ENCODE measurements at places on chromosomes 4 and X.

- no peak for DNase-seq
These were observed 13.3 kb upstream of the HMGB2 start for GRCh38 chr4:173347467-173347866.

GRCh38 chr4:186757696-186758355 lies 34.2 kb upstream of the FAT1 start:
- no peak for DNase-seq

DNA sequence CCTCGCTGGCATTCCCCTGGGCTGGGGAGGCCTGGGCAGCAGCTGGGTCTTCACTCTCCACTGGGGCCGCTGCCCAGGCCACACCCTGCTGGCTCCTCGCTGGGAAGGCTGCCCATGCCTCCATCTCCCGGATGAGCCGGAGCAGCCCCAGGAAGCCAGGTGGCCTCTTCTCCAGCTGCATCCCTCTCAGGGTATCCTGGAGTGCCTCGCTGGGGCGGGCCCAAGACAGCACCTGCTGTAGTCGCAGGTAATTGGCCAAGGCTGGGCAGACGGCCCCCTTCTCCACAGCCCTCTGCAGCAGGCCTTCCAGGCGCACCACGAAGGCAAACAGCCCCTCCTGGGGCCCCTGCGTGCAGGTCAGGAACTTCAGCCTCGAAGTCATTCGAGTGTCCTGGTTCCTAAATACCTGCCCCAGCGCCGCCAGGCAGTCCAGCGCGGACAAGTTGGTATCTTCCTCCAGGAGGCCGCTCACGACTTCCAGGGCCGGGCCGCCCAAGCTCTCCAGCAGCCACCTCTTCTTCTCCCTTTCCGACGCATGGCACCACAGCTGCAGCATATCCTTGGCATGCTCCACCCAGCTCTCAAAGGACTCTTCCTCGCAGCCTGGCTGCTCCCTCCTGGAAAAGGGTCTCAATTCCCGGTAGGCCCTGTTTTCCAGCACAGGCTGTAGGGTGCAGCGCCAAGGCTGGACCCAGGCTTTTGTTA lies 3.7 kb downstream of the PNMA6E start:
- DNase-seq: no peak

DNA sequence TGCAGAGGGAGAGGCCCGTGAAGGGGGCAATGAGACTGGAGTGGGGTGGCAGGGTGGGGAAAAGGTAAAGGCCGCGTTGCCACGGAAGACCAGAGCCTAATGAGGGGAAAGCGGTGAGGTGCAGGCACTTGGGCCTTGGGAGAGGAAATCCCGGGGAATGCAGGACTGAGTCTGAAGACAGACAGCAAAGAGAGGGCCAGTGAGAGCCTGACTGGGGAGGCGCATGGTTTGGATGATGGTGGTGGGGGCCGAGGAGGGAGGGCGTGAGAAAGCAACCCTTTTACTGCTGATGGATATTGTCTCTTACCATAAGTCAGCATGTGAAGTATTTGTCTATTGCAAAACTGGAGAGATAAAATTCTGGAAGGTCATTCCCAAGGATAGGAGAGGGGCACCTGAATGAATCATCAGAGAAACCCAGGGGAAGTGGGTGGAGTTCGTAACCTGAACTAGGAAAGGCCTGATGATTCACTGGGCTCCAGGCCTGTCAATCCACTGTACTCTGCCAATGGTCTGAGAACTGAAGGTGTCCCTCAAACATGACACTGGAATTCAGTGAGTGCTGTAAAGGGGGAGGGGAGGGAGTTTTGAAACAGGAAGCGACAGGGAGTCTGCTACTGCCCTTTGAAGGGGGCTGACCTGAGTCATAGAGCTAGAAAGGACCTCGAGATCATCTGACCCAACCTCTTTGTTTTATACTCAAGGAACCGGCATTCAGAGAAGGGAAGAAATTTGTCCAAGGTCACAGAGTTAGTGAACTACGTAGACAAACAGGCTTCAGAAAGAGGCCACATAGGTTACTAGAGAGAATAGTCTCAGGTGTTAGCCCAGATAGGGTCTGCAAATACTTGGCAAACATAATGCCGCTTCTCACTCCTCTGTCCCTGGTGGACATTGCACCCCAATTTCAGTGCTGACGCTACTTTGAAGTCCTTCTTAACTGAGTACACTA lies 52.2 kb downstream of the NALF2 start:
- no peak for DNase-seq

GRCh38 chr4:40516651-40517050 lies 113.0 kb downstream of the RBM47 start:
- DNase-seq: no peak

- no peak for DNase-seq
These were observed 57.7 kb downstream of the SAT1 start for GRCh38 chrX:23840674-23841073.

DNA sequence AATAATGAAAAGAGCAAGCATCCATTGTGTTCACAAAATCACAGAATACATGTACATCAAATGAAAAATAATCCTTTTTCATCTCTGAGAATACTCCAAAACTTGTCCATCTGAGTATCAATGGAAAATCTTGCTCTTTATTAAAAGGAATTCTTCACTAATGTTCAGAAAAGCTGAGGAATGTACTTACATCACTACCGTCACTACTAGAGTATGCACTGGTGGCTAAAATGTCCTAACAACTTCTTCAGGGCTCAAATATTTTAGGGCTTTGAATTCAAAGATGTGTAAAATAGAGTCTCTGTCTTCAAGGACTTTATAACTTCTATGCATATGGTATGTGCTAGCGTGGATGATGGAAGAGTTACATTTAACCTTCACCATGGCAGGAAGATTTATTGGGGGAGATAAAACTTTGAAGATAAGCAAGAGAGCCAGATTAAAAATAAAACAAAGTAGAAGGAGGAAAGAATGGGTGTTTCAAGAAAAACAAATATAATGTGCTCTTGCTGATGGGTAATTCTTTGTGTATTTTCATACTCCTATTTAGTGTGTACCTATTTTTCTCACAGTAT lies 55.1 kb downstream of the DMD start:
- no peak for DNase-seq

All from GM20000 (cell line).